Retinal pigment epithelial cell (primary cell): ENCODE measurements at places on chromosomes 7 and 10.

GRCh38 chr7:104993217-104993862 lies 20.7 kb upstream of the KMT2E start:
- no peak for DNase-seq

DNA sequence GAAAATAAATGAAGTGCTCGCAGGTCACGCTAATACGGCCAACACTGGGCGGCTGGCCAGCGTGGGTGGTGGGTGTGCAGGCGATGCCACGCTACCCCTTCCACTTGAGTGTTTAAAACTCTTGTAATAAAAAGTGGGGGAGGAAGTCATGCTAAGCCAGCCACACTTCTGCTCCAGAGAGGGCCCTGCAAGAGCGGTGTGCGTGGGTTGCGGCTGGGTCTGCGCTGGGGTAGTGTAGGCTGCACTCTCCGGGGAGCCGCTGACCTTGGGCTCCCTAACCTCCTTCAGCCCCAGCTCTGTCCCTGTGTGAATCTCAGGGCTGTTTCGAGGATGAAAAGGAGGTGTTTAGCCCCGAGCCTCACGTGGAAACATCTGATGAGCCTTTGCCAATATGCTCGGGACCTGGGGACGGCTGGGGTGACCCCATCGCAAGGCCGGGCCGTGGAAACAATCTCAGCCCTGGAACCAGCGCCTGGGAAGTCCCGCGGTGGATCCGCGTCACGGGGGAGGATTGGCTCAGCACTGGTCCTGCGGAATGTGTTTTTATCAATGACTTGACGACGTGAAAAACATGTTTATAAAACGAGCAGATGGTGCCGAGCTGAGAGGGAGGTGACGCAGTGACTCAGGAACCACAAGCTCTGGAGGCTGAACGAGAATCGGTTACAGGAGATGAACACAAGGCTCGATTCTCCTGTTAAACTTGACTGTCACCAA lies 278.5 kb downstream of the DNAJB6 start:
- DNase-seq = no peak

GRCh38 chr7:130134106-130134636 lies 63.8 kb downstream of the KLHDC10 start:
- no peak for DNase-seq

GRCh38 chr7:43537765-43538403 lies 45.0 kb upstream of the STK17A start:
- peak; percentile 23 for DNase-seq

GRCh38 chr7:64628192-64628591 lies 37.7 kb upstream of the ZNF107 start:
- no peak for DNase-seq

DNA sequence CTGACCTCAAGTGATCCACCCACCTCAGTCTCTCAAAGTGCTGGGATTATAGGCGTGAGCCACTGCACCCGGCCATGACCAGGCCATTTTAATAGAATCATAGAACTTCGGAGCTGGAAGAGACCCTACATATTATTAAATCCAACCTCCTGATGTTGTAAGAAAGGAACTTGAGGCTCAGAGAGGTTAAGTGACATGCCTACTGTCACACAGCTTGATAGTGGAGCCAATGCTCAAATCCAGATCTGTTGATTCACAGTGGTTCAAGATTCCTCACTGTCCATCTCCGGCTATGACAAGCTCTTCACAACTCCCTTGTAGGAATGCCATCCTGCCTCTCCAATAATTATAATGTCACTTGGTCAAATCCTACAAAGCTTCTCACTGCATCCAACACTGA lies 65.3 kb downstream of the MYOF start:
- no peak for DNase-seq

- DNase-seq = no peak
Observed at GRCh38 chr7:139345042-139345441, 3.9 kb downstream of the FMC1 start.

GRCh38 chr10:18098201-18098600 lies 42.0 kb upstream of the CACNB2 start:
- DNase-seq = no peak

DNA sequence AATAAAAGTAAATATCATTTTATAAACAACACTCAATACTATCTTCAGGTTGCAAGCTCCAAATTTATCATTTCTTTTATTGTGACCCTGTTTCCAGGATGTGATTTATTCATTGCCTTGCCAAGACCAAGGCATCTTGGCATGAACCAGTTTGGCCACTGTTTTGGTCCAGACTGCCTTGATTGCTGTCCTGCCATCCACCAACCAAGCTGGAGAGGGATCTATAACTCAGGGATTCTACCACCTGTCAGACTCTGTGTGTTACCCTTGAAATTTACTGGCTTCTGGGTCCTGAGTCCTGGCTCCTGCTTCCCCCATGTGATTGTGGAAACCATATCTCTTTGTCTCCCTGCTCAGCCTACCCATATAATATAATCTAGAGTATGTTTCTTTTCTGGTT lies 343.0 kb downstream of the GPAM start:
- DNase-seq = no peak

DNA sequence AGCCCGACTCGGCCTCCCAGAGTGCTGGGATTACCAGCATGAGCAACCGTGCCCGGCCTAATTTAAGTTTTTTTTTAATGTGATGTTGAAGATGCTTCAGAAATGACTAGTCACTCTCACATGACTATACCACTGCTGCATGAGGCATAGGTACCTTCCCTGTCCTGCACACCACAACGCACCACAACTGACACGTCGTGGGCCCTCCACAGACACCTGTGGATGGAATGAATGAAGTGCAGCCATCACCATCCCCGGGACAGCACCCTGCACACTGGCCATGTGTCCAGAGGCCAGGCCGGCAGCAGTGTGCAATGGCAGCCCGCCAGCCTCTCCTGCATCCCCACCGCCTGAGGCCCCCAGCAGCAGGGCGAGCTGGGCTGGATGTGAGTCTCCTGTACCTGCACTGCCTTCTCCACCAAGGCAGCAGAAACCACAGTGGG lies 55.1 kb downstream of the VOPP1 start:
- DNase-seq = no peak

DNA sequence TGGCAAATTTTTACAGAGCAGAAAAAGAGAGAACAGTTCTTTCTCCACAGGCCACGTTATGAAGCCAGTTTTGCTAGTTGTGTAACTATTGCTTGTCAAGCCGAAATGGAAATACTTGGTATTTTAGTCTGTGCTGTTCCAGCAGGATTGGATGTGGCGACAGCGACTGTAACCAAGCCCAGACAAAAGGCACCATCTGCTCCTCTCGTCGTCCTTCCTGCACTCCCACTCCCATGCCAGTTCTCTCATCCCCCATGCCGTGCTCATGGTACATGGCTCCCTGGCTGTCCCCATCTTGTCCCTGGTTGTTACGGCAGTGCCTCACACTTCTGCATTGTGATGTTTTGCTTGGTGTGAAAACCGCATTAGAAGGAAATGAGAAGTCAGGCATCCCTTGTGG lies 185.7 kb upstream of the FZD8 start:
- no peak for DNase-seq

DNA sequence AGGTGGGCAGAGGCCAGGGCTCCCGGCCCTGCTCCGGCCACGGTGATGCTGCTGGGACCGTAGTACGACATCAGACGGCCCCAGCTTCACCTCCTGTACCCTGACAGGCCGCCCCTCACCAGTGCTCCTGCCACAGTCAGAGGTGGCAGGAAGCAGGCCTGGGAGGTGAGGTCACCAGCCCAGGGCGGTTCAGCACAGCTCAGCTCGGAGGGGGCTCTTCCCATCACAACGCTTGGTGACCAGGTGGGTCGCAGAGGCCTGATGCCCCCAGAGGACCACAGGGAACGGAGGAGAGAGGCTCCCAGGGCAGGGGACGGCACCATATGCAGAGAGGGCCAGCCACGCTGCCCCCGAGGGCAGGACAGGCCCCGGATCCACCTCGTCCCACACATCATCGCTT lies 8.8 kb downstream of the MICALL2 start:
- DNase-seq = no peak

DNA sequence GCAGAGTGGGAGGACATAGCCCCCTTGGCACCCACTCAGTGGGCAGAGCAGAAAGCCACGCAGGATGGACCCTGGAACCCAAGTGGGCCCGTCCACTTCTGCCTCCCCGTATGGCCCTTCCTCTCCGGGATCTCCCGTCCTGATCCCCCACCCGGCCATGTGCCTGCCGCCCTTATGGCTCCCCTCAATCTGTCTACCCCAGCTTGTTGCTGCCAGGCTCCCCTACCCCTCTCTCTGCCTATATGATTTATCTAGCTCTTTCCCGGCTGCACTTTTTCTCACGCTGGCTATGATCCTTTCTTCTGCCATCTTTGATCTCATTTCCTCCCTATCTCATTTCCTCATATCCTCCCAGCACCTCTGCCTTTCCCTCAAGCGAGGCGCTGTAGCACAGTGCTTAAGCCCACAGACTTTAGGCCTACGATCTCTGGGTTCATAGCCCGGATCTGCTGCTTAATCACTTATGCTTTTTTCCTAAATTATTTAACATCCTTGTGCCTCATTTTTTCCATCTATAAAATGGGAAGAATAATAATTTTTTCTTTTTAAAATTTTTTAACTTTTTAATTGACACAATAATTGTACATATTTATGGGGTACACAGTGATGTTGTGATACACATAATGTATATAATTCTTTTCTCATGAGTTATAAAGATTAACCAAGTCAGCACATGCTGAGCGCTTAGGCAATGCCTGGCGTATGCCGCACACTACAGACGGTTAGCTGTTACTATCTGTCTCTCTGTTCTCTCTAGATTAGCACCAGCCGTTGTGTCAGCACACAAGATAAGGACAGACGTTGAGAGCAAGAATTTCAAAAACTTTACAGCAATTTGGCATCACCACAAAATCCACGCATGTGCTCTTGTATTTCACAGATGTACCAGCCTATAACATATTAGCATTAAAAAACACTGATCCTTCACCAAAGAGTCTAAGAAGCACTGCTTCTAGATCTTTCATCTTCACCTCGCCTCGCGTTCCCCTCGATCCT lies 18.1 kb downstream of the KCNH2 start:
- DNase-seq = no peak

GRCh38 chr7:4713183-4713784 lies 31.2 kb downstream of the FOXK1 start:
- no peak for DNase-seq

DNA sequence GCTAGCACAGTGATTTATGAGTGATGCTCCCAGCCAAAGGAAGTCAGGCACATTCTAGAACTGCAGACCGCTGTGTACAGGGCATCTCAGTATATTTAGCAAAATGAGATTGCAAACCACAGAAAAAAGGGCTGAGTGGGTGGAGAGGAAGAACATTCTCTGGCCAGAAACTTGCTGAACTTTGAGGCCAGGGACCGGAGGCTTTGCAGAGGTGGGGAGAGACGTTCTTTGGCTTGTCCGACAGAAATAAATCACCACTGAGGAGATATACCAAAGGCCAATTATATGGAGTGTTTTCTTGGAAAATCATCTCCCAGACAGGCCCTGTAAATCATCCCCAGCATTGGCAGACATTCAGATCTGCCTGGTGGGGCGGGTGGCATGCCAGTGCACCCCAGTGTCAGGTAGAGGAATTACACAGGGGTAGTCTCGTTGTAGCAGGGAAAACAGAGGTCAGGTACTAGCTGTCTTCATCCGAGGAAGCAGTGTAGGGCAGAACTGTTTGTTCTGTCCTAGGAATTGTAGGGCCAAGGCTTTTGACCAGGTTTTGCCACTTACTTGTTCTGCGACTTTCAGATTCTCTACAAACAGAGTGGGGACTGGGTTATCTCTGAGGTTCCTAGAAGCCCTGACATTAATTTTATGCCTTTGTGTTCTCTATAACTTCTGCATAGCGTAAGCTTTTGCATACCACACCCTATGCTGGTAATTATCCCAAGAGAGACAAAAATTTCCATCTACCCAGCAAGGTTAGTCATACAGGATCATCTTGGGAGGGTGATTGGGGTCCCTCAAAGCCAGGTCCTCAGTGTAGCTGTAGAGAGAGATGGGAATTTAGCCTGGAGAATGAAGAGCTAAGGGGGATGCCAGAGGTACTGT lies 655.6 kb downstream of the LRMDA start:
- DNase-seq = no peak

DNA sequence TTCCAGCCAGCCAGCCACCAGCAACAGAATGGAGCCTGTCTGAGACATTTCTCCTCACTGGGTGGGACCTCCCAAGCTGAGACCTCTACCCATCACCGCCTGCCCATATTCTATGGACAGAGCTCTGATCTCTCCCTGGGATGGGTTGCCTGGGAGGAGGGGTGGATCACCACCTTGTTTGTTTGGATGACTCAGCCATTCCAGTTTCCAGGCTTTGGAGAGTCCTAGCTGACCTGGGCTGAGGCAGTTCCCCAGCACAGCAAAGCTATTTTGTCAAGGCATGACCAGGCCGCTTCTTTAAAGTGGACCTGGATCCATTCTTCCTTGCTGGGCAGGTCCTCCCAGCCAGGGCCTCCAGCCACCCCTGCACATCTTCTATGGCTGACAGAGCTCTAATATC lies 982.3 kb downstream of the DNAJB9 start:
- DNase-seq = no peak

DNA sequence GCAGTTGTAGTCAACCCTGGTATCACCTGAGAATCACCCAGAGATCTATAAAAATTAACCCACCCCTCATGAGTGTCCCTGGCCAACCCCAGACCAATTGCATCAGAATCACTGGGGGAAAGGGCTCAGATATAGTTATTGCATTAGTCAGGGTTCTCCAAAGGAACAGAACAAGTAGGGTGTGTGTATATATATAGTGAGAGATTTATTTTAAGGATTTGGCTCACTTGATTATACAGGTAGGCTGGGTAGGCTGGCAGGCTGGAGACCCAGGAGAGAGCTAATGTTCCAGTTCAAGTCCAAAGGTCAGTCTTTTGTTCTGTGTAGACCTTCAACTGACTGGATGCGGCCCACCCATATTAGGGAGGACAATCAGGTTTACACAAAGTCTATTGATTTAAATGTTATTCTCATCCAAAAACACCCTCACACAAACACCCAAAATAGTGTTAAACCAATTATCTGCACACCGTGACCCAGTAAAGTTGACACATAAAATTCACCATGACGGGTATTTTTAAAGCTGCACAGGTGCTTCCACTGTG lies 372.9 kb upstream of the NFE2L3 start:
- DNase-seq = no peak

GRCh38 chr7:19296617-19297016 lies 151.4 kb upstream of the FERD3L start:
- no peak for DNase-seq

DNA sequence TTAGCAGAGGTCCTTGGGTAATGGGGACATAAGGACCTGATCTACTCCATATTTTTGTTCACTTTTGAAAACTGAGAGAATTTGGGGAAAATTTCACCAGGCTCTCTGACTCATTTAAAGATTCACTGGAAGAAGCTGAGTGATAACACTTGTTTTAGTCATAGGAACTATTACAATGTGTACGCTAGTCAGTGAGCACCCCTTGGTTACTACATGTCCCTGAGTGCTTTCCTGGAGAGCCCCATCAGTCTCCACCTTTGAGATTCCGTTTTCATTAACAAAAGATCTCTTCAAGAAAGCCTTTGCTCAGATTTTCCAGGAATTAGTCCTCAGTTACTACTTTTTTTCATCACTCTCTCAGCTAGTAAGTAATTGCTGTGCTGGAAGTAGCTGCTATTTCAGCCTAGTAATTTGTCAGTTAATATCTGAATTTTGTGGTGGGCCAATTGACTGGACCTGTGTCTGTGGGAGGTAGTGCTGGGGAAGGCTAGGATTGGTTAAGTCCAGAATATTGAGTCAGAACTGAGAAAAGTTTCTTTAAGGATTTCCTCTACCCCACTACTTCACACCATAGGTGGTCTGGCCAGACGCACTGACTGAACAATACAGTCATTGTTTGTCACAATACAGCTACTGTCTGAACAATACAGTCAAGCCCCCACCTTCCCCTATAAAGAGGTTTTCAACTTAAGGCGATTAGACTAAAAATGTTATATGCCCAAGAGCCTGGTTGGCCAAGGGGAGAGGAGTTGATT lies 235.0 kb downstream of the CCDC7 start:
- DNase-seq = peak; percentile 51
